CD14-positive monocyte (primary cell): ENCODE measurements at places on chromosomes 4 and X.

DNA sequence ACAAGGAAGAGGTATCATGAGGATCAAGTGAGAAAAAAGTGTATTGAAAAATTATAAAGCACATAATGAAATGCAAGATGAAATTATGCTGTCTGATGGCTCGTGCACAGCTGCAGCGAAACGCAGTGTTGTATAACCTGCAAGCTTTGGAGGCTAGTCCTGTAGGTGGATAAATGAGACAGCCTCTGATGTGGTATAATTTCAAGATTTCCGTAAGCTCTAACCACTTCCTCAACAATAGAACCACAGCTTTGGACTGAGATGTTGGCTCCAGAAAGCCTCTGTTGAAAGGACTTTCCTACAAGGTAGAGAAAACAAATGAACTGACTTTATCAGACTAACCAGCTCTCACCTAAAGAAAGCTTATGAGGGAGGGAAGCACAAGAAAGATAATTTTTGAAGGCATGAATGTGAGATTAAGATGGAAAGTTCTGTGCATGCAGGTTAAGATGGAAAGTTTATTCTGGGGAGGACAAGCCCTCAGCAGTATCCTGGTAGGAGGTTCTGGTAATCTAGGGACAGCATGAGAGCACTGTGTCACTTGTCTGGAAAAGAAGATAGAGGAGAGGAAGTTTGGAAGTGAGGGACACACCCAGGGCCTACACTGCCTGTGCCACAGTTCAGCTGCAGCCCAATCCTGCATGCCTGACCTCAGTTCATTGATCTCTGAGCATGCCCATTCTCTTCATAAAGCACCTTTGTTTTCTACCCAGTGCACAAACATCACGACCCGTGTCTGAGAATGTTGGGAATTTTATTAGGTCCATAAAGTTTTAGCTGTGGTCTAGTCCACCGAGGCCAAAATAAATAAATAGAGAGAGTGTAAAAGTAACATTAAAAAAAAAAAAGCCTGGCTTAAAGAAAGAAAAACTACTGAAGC, 161.5 kb upstream of the SFRP2 start:
- no peak for DNase-seq

DNA sequence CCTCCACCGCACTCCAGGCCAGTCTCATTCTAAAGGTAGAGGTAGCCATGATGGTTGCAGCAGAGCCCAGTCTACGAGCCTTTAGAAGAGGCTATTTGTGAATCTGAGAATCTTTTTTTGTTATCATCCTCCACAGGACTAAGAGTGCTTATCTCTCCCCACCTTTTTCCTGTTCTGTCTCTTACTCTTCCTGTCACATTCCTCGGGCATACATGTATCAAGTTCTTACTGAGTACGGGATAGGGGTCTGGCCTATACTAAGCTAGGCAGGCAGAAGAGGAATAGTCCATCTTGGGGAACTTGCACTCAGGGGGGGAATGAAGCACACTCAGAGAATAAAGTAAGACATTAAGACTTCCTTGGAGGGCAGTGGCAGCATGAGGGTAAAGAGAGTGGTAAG, 25.7 kb downstream of the LAS1L start:
- DNase-seq, result no peak

GRCh38 chr4:142840516-142841123, 5.5 kb downstream of the INPP4B start:
- no peak for DNase-seq

DNA sequence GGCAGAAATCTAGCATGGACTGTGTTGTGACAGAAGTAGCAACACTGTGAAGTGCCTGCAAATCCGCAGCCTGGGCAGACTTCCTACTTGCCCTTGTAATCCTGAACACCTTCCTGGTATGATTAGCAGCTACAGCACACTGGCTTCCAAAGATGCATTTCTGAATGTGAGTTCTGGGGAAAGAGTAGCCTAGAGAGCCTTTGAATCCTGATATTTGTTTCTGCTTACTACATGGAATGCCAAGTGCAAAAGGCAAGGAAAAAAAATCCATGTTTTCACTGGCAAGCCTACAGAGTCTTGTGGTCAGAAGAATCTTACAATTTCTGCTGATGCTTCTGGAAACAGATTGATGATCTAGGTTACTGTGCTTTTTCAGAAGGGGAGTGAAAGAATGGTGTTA, 223.7 kb downstream of the COL25A1 start:
- DNase-seq, result no peak

GRCh38 chr4:53592686-53593501, 1.6 kb upstream of the LNX1 start:
- peak; percentile 10 for DNase-seq

DNA sequence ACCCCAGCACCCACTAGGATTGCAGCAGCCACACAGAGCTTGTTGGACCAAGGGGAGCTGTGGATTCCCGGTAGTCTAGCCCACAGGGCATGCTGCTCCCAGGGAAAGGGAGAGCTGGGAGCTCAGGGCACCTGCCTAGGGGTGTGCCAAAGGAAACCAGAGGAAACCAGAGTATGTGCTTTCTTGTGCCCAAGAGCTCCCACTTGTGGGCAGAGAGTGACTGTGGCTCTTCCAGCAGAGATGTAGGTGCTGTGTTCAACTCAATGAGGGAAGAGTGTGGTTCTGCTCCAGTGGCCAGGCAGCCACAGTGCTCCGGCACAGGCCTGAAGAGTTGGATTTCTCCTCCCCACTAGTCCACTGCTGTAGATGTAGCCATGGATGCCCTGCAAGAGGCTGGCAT, 1050.0 kb upstream of the INTU start:
- DNase-seq, result no peak

GRCh38 chr4:87799301-87800113, at the start of gene IBSP:
IBSP (plus strand) TSS chr4:87799554; CDS start chr4:87802362, 2,808 bp downstream.
- no peak for DNase-seq

GRCh38 chr4:57083090-57083489, 27.1 kb downstream of the IGFBP7 start:
- DNase-seq, result no peak
